ENCODE measurements at places on chromosomes 1 and 21.

GRCh38 chr1:240190881-240191401 is 99.3 kb downstream of the FMN2 start:
- DNase-seq: peak; percentile 82

DNA sequence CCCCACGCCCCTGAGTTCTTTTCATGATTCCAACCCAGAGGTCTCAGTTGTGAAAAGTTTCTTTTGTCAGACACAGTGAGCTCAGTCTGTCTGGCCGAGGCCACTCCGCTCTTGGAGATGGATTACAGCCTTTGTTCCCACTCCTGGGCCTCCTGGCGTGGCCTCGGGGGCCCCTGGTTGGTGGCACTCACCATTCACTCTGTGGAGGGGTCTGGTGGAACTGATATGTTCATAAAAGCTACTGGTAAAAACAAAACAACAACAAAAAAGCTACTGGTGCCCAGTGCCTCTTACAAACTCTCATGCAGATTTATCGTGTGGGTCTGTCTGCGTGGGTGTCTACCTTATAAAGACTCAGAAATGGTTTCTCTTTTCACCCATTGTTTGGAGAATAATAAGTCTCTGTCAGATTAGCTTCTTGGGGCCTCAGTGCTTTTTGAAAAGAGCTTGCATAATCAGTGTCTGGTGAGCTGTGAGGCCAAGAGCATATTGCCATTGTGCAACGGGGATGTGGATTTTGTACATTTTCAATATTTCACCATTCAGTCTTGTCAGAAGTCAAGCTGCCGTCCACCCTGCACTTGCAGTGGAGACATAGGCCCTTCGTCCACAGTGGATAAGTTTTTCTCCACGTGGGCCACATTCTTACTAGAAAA is 86.7 kb downstream of the GALNT2 start:
- no peak for DNase-seq

DNA sequence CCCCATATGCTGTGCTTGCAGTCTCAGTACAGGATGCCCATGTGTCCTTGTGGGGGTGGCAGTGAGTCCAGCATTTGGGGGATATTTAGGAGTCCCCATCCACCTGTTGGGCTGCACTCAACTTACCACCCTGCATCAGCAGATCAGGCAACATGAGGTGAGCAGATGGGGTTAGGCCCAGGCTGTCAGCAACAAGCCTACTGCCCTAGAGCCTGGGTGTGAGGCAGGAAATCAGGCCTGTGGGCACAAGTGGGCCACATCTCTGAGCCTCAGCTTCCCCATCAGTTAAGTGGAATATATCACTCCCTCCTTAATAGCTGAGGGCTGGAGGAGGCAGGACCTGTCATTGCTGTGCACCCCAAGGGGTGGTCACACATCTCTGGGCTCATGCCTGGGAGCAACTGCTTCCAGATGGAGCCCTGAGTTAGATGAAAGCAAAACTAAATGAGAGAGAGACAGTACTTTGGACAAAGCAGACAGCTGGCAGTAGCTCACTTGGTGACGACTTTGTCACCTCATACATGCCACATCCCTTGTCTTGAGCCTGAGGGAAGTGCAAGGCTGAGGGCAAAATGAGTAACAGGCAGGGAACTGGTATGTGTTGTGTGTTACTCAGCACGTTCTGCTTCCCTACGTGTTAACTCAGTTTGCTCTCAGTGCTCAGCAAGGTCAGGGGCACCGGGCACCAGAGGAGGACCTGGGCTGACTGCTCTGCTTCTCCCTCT is 48.4 kb downstream of the TRIM11 start:
- DNase-seq: no peak

- DNase-seq: no peak
Observed at GRCh38 chr1:24294228-24294672, 24.9 kb upstream of the GRHL3 start.

DNA sequence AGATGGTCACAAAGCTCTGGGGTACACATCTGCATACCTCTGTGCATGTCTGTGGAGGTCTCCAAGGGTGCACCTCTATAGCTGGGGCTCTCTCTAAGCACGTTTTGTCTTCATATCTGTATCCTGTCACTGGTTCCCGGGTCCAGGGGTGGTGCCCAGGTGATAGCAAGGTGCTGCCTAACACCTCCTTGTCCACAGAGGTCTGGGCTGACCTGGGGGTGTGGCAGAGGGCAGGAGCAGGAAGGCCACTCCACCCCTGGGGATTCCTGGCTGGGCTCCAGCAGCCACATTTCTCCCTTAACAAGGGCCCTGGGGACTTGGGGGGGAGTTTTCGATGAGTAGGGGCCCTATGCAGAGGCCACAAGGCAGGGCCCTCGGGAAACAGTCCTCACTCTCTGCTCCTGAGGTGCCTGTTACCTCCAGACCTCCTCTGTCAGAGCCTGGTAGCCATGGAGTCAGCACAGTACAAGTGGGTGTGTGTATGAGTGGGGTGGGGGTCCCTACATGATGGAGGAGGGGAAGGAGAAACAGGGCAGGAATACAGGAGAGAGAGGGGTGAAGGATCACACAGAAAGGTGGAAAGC is 7.0 kb upstream of the CDCP2 start:
- no peak for DNase-seq

GRCh38 chr1:201655910-201656309 is 117.0 kb downstream of the NAV1 start:
- no peak for DNase-seq

- DNase-seq: no peak
Observed at GRCh38 chr1:178048426-178048825, 45.5 kb upstream of the RASAL2 start.

DNA sequence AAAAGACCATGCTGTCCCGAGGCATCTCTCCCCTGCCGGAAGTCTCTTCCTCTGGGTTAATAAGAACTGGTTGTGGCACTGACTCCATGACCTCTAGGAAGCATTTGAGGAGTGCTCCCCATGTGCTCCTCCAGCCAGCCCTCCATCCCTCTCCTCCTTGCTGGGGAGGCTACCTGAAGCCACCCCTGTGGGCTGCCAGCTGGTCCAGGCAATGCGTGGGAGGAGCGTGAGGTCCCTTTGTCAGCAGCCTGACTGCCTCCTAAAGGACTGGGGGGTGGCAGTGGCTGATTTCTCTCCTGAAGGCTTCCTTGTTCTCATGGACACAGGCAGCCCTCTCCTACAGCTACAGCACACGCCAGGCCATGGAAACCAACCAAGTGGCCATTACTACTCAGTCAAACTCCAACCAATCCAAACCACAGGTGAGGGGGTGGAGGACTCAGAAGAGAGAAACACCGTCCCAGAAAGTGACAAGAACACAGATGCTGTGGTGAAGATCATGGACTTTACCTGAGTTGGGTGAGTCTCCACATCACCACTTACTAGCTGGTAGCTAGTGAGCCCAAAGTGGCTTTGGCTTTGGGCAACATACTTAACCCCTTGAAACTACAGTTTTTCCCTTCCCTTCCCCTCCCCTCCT is 35.2 kb downstream of the NENF start:
- no peak for DNase-seq

- peak; percentile 59 for DNase-seq
Observed at GRCh38 chr1:114510274-114511031, 550 bp downstream of the TRIM33 start.

Measured in tongue (tissue), 3 donors.